T47D (cell line): ENCODE measurements at places on chromosomes 1 and 21.
A peak's percentile ranks its signal among the peaks of the same experiment; 100 is the strongest.

DNA sequence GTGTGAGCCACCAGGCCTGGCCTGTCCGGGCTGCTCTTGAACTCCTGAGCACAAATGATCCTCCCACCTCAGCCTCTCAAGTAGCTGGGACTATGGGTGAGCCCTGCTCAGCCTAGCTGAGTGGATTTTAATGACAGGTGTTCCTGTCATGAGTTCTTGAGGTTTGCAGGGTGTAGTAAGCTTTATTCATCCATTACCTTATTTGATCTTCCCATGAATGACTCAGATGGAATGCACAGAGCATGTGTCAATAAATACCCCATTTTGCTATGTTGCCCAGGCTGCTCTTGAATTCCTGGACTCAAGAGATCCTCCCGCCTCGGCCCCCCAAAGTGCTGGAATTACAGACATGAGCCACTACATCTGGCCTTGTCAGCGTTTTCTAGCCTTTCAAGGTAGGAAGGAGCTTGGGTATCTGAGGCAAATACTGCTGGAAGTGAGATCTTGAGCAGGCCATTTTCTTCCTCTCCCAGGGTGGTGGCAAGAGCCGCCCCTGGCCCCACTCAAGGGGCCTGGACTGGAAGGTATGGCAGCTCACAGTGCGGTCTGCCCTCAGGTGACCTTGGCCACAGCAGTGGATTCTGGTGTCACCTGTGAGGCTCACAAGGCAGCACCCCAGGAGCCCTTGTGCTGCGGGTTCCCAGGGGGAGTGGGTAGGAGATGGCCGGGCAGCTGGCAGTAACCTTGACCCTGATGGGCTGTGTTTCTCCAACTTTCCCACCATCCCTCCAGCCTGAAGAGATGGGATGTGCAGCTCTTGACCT is 20.0 kb downstream of the PIK3CD start:
- no peak for DNase-seq

GRCh38 chr21:44356636-44357035 is 3.2 kb downstream of the TRPM2 start:
- DNase-seq: no peak

DNA sequence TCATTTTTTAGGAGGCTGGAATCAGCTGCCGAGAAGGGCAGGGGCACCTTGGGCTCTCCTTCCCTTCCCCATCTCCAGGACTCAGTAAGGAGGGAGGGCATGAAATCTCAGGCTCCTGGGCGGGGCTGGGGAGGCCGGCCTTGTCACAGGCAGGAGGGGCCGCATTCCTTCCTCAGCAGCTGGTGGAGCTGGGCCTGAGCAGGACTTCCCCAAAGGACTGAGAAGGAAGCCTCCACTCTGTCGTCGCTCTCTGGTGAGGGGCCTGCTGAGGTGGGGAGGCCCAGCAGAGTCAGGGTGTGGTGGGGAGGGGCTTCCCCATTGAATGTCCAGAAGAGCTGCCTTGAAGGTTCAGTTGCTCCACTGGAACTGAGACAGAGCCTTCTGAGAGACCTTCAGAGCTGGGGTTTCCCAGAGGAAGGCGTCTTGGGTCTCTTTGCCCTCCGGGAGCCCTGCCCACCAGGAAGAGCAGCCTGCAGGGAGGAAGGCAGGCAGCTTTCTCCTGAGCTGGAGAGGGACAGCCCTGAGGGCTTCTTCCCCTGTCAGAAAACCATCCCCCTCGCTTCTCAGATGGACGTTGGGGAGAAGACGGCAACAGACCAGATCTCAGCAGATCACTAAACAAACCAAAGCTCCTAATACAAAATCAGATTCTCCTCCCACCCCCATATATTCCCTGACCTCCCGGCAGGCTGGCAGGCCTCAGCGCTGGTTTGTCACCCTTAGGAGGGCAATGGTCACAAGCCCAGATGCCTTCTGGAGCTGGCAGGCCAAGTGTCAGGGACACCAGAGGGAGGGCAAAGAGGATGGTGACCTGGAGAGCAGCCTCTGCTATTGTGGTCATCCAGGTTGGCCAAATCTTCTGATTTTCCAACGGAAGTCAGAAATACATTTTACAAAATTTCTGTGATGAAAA is 10.7 kb downstream of the KCNA10 start:
- DNase-seq: no peak

DNA sequence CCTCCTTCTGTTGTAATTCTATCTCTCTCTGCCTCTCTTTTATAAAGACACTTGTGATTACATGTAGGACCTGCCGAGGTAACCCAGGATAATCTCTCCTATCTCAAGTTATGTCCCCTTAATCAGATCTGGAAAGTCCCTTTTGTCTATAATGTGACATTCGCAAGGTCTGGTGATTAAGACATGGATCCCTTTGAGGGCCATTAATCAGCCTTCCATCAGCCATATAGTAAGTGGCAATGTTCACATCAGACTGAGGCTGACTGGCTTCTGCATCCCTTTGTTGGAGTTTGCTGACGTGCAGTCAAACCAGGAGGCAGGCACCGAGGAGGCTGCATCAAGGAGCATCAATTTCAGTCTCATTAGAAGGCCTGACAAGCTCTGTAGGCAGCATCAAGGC is 209.6 kb downstream of the BACH1 start:
- no peak for DNase-seq

- no peak for DNase-seq
Observed at GRCh38 chr1:153623101-153623500, 4.2 kb downstream of the S100A13 start.

DNA sequence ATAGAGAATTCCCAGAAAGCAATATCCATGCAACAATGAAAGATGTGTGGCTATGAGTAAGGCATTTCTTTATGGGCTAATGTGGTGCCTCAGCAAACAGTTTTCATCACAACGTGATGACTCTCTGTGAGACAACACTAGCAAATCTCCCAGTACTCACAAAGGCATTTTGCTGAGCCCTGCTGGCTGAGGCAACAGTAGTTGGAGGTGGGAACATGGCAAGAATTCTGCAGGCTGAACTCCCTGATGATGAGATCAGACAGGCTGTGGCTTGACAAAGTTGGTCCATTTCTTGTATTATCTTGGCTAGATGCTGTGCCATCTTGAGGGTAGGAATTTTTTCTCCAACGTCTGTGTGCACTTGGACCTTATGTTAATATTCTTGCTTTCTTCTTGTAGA is 24.6 kb downstream of the PROX1 start:
- DNase-seq: no peak

DNA sequence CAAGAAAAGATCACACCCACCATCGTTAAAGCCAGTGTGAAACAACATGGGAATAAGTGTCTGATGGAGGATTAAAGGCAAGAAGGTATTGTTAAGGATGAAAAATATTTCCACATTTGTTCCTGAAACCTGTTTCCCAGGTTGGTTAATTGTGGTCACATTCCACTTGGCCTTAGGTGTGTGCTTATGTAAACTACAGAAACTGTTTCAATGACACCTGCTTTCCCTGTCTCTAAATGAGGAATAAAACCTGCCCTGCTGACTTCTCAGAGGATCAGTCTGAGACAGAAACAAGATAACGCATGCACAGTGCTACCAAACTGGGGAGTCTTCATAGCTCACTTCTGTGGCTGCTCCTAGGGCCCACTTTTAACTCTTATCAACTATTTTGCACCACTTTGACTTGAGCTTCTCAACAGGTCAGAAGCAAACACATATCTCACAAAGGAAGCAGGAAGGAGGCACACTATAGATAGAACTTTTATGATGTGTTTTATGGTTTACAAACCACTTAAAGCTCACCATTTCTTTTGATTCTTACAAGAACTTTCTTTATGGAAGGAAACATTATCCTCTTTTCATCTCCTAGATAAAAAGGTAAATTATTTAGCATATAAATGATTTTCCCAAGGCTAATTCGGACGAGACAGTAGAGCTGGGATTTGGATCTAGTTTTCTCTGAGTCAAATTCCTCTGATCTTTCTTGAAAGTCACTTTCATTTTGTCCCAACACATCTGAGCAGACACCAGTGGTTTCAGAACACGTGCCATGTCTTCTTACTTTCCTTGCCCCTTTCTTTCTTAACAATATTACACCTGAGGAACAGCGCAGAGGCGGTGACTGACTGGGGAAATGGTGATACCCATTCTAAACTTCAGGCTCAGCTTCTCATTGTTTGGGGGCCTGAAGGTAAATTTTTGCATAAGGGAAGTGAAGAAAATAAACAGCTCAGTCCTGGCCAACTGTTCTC is 33.4 kb downstream of the CYP2J2 start:
- peak; percentile 12 for DNase-seq
